Hematopoietic multipotent progenitor cell (in vitro differentiated cells): ENCODE measurements at places on chromosomes 1 and 21. TPM values are rescaled to one million over a fixed set of nuclear protein-coding genes. Genes with fewer than 3 reads are reported as not detected.

DNA sequence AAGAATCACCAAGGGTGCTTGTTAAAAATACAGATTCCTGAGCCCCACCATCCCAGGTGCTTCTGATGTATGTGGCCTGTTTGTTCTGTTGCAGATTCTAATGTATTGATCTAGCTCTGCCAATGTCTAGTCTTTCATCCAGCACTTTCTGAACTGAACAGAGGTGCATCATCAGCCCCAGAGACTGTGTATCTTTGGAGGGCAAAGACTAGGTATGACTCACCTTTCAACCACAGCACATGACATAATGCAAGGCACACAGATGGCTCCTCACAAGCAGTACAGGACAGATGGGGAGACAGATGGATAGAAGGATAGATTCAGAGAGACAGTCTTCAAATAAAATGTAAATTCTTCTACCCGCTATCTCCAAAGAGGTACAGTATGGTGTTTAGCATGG is 32.3 kb downstream of the CD58 start:
- no peak for DNase-seq

- DNase-seq, result no peak
These were observed 54.2 kb downstream of the PTPRU start for GRCh38 chr1:29290414-29290985.

DNA sequence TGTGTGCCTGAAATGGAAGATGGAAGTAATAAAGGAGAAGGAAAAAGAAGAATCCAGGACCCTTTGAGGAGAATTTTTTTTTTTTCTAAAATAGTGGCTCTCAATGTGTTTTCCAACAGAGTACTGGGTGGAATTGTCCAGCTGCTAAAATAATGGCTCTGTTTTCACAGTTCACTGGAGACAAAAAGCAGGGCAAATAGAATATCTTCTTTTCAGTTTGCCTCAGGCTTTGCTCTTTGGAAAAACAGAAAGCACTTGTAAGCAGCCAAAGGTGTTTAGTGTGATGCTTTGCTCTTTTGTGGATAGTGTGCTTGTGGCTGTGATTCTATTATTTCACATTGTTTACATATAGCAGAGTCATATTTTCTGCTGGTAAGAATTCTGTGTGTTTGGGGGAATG is 77.4 kb upstream of the MROH9 start:
- no peak for DNase-seq

DYNLT5 gene
- total RNA-seq, result 15.1 TPM

PMF1 gene
- 103 TPM for total RNA-seq

DNA sequence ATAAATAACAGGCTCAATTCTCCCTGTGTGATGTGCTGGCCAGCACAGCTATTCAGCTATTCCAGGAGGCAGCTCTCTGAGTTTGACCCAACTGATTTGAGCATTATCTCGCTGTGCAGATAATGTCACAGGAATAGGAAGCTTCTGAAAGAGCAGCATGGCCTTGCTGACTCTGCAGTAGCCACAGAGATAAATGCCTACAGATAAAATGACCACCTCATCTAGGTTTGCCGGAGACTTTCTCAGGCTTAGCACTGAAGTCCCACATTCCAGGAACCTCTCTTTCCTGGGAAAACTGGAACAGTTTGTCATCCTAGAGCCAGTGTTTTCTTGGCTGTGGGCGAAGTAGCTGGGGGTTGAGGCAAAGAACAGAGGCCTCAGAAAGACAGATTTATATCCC is 98.9 kb downstream of the MRPL39 start:
- DNase-seq, result no peak
